ENCODE measurements at places on chromosomes 1 and 21.

- no peak for DNase-seq
Observed at GRCh38 chr1:232212253-232212652, 417.7 kb downstream of the SIPA1L2 start.

DNA sequence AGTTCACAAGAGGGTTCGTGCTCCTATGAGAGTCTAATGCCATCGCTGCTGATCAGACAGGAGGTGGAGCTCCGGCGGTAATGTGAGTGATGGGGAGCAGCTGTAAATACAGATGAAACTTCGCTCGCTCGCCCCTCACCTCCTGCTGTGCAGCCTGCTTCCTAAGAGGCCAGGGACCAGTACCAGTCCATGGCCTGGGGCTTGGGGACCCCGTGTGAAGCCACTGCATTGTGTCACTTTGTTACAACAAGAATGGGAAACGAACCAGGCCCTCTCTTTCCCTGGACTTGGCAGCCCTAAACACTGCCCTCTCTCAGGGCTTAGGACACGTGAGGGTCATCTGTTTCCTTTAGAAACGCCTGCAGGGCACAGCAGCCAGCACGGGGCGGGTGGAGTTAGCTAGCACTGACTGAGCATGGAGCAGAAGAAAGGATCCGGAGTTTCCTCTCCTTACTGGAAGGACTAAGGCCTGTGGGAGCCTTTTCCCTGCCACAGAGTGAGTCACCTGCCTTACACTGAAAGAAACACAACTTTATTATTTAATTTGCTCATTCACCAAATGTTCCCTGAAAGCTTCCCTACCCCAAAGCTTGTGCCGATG, 185.2 kb upstream of the TMEM51 start:
- no peak for DNase-seq

GRCh38 chr1:203672346-203672745, 45.7 kb downstream of the ATP2B4 start:
- DNase-seq = no peak

- no peak for DNase-seq
Observed at GRCh38 chr1:29810121-29811120, 574.1 kb downstream of the PTPRU start.

DNA sequence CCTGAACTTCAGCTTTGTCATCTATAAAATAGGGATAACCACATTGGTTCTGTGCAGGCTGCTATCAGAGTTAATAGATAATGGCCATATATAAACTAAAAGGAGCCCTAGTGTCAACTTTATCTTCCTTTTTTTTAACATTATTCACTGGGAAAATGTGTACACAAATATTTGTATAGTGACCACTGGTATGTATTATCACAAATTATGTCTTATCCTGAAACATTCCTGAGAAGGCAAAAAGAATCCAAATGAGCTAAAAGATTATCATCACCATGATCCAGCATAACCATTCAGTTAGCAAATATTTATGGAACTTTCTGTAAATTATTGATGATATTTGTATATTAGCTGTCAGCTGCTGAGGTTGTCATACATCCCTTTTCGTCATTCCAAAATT, 16.6 kb downstream of the ANGPTL3 start:
- no peak for DNase-seq

GRCh38 chr1:160835751-160836150, 26.9 kb downstream of the CD244 start:
- no peak for DNase-seq

GRCh38 chr1:82240571-82240970, 439.8 kb downstream of the ADGRL2 start:
- no peak for DNase-seq

GRCh38 chr1:90074137-90074536, 79.2 kb downstream of the ZNF326 start:
- no peak for DNase-seq

- DNase-seq = no peak
Observed at GRCh38 chr21:34128674-34129038, 55.3 kb downstream of the MRPS6 start.

GRCh38 chr1:42958488-42959319, at the start of gene SLC2A1:
SLC2A1 (minus strand) TSS chr1:42958868; CDS start chr1:42958651, 217 bp downstream.
- peak; percentile 99 for DNase-seq

GRCh38 chr1:66777831-66778230, 23.2 kb downstream of the INSL5 start:
- DNase-seq = no peak

GRCh38 chr1:2352897-2353550, 38.3 kb downstream of the MORN1 start:
- no peak for DNase-seq

- peak; percentile 45 for DNase-seq
Observed at GRCh38 chr1:41622859-41623732, 138.6 kb upstream of the EDN2 start.

GRCh38 chr21:41249476-41249875, 67.1 kb upstream of the FAM3B start:
- DNase-seq = no peak

DNA sequence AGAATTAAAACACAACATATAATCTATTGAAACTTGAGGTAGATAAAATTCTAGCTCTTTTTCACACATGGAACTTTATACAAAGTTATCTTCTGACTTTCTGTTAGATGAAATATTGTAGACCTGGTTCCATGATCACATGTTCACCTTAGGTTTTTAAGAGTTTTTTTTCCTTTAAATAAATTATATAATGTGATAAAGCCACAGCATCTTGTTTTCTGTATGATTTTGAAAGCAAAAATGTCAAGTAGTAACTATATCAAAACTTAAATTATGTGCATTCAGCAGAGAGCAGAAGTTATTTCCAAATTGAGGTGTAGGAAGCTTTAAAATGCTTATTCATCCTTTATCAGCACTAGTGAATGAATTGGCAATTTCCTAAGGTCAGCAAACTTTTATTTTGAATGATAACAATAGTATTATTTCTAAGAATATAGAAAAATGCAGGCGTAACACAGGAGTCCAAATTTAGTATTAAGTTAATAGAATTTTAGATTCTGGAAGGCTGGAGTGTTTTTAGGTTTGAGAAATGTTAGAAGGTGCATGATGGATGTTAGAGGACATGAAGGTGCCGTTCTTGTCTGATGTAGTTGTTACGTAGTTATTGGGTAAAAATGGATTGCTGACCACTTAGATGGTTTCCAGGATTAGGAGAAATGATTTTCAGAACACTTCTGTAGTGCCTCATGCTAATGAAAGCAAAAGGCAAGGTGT, 17.5 kb downstream of the BACH1 start:
- no peak for DNase-seq

DNA sequence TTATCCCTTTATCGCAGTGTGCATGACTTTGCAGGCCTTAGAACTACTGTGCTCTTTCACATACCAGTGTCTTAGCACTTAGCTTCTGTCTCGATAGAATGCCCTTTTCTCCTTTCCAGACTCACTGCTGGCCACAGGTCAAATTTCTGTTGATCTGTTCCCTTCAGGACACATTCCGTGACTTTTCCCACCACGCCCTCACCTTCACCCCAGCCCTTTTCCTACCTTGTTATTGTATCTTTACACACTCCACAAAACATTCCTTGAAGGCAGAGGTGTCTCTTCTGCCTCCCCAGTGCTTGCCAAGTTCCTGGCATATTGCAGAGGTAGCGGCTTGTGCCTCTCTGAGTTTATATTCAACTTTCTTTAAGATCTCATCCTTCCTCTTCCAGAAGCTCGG, 3.7 kb upstream of the IGSF9 start:
- no peak for DNase-seq

GRCh38 chr1:234264832-234265231, 108.4 kb upstream of the COA6 start:
- no peak for DNase-seq

DNA sequence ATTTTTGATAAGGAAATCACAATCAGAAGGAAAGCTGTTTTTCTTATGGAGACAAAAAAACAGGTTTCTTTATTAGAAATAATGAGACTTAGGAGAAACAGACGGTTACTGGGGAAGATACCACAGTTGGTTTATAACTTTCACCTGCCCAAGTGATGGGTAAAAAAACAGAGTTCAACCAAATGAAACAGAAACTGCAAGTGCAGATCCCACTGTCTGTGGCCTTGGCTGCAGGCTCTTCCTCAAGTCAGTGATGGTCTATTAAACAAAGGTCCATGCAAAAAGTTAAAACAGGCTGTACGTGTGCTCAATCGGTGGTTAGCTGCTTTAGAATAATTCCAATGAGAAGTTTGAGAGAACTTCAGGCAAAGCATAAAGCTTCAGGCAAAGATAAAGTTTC, 112.1 kb upstream of the NEGR1 start:
- DNase-seq = no peak

DNA sequence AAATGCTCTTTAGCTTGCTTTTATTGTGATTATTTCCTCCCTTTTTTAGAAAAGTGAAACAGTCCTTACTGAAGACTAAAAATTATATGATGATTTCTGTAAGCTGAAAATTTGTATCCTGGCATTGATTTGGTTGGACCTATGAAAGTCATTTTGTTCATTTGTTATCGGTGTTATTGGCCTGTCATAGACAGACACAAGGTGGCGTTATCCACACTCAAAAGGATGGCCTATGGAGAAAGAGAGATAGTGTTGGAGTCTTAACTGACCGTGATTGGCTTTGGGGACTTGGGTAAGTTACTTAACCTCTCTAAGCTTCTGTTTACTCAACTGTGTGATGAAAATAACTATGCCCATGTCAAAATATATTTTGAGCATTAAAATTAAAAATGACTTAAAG, 203.6 kb upstream of the CHODL start:
- DNase-seq = peak; percentile 14

GRCh38 chr21:31159808-31160207, 121.5 kb upstream of the KRTAP19-8 start:
- no peak for DNase-seq

- DNase-seq = no peak
Observed at GRCh38 chr21:39198800-39199199, 15.5 kb upstream of the PSMG1 start.

- no peak for DNase-seq
Observed at GRCh38 chr1:86016076-86016759, 140.4 kb downstream of the COL24A1 start.

DNA sequence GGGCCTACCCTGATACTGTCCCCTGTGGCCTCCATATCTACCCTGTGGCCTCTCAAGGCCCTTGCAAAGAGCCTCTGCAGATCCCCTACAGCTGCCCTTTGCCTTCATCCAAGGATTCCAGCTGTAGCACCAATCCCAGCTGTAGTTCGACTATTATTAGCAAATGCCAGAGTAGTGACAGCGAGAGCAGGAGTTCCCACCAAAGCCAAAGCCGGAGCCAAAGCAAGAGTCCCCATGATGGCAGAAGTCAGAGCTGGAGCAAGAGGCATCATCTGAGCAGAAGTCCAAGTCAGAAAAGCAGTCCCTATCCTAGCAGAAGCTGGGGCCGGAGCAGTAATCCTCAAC, 2.7 kb downstream of the NSUN4 start:
- no peak for DNase-seq

- DNase-seq = no peak
Observed at GRCh38 chr1:6386371-6386949, 7.1 kb downstream of the ACOT7 start.

DNA sequence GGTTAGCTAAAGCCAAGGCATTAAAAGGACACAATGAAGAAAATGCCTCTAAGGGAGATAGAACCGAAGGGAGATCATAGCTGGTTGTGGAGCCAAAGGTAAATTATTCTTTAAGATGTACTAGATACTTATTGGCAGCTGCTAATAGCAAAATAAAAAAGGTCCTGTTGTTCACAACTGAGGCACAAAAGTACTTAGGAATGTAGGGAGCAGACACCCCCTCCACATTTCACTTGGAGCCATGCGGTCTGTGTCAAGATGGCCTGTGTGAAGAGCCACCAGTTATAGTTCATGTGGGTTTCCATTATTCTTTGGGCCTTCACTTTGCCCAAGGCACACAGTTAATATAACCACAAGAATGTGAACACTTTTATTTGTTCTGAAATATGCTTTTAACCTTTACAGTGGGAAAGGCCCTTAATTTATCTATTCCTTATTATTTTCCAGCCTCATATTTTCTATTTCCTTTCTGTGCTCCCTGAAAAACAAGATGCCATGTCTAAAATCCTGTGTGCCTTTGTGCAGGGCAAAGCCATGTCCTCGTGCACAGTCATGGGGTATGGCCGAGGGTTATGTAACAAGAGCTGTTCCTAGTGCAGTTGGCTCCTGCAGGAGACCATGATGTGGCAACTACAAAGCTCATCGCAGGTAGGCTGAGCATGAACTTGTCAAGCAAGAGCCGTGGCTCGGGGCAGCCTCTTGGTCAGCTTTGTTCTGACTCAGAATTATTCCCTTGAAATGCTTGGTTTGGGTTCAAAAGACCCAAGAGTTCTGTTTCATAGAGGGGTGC, 16.2 kb upstream of the WDR26 start:
- no peak for DNase-seq
